Thyroid gland (tissue), 4 donors: ENCODE measurements at places on chromosomes 7 and 10. TPM values are rescaled to one million over a fixed set of nuclear protein-coding genes. Genes with fewer than 3 reads are reported as not detected.

DNA sequence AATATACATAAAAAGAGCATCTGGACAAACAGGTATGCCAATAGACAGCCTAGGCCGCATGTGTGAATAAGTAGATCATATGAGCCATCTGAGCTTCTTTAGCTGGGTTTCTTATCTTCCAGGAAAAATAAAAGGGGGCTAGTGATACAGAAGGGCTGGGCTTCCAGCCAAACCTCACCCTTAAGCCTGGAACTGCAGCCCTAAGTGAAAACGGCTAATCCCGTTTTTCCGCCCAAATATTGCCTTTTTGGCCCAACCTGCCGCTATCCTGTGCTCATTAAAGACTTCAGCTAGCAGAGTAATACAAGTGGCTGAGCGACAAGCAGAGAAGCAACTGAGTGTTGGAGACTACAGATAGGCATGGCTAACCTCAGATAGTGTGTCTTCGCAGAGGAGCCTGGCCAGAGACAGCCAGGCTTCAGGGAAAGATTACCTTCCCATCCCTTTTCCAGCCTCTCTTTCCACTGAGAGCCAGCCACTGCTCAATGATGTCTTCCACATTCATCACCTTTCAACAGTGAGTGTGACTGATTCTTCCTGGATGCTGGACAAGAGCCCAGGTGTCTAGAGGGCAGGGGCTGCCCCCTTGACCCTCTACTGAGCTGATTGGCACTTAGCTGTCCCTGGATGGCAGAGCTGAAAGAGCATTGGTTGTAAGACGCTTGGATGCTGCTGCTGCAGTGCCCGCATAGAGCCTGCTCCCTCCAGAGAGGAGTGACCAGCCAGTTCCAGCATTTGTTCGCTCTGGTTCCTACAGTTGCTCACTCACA lies 108.9 kb downstream of the ITGB8 start:
- H3K27ac ChIP-seq, result no peak overlapping the region
- no peak for DNase-seq
- no peak overlapping the region for H3K4me3 ChIP-seq
- H3K4me1 ChIP-seq, result no peaks in the 10 kb centered on the region
- no peaks in the 10 kb centered on the region for H3K27me3 ChIP-seq
- H3K36me3 ChIP-seq, result no peaks in the 10 kb centered on the region

DNA sequence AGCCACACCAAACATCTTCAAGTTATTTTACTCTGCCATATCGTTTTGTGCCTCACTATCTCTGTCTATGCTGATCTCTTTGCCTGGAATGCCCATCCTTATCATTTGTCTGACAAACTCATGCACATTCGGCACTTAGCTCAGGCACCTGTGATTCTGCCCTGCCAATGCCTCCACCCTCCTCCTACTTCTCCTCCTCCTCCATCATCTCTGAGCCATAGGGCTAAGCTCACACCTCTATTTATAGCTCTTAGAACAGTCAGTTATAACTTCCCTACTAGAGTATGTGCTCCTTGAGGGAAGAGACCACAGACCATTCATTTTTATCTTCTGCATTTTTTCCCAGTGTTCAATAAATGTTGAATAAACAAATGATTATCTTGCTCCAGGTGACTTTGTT lies 51.2 kb upstream of the CDK13 start:
- no peak overlapping the region for H3K27ac ChIP-seq
- H3K4me3 ChIP-seq, result no peak overlapping the region
- H3K27me3 ChIP-seq, result no peaks in the 10 kb centered on the region

- peaks cover 36% of the 10 kb centered on the region for H3K4me1 ChIP-seq
- H3K36me3 ChIP-seq, result no peaks in the 10 kb centered on the region
Observed at GRCh38 chr10:97888641-97889262, 39.1 kb downstream of the GOLGA7B start.

DNA sequence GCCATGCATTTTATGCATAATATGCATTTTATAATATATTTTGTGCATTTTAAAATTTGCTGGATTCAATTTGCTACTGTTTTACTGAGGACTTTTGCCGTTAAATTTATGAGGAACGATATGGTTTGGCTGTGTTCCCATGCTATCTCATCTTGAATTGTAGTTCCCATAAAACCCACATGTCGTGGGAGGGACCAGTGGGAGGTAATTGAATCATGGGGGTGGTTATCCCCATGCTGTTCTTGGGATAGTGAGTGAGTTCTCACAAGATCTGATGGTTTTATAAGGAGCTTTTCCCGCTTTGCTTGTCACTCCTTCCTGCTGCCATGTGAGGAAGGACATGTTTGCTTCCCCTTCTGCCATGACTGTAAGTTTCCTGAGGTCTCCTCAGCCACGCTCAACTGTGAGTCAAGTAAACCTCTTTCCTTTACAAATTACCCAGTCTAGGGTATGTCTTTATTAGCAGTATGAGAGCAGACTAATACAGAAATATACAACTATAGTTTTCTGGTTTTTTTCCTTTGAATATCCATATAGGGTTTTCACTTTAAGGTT lies 201.4 kb upstream of the SH2B2 start:
- no peaks in the 10 kb centered on the region for H3K4me1 ChIP-seq
- H3K36me3 ChIP-seq, result no peaks in the 10 kb centered on the region

GRCh38 chr10:51469686-51470085 lies 229.7 kb downstream of the CSTF2T start:
- H3K4me3 ChIP-seq, result no peak overlapping the region
- no peak for DNase-seq
- peaks cover 5% of the 10 kb centered on the region for H3K4me1 ChIP-seq
- no peak overlapping the region for H3K27ac ChIP-seq
- H3K27me3 ChIP-seq, result no peaks in the 10 kb centered on the region
- no peaks in the 10 kb centered on the region for H3K36me3 ChIP-seq

- H3K4me1 ChIP-seq, result peaks cover 24% of the 10 kb centered on the region
- peak within 1 kb of the TSS; percentile 94 for H3K4me3 ChIP-seq
- peak within 1 kb of the TSS; percentile 99 for H3K27ac ChIP-seq
- no peaks in the 10 kb centered on the region for H3K27me3 ChIP-seq
Observed at GRCh38 chr7:138001529-138002095, at the start of gene CREB3L2. Gene CREB3L2, minus strand, starts transcription at chr7:138002086. Its CDS starts 381 bp downstream, at chr7:138001705.

DNA sequence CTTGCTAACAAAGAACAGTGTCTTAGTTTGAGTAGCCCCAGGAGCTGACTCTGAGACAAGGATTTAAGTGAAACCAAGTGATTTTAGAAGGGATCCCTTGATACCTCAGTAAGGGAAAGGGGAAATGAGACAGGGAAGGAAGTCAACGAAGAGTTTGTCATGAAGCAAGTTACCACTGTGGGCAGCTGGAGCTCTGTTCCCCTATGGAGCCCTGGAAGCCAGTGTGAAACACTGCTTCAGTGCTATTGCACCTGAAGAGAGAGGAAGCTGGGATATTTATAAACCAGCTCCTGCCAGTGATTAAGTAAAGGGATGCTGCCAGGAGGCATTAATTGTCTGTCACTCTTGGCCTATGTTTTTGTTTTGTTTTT lies 58.9 kb upstream of the WAPL start:
- H3K27ac ChIP-seq, result no peak overlapping the region
- H3K27me3 ChIP-seq, result no peaks in the 10 kb centered on the region
- H3K4me1 ChIP-seq, result peaks cover 16% of the 10 kb centered on the region
- H3K4me3 ChIP-seq, result no peak overlapping the region
- no peaks in the 10 kb centered on the region for H3K36me3 ChIP-seq

DNA sequence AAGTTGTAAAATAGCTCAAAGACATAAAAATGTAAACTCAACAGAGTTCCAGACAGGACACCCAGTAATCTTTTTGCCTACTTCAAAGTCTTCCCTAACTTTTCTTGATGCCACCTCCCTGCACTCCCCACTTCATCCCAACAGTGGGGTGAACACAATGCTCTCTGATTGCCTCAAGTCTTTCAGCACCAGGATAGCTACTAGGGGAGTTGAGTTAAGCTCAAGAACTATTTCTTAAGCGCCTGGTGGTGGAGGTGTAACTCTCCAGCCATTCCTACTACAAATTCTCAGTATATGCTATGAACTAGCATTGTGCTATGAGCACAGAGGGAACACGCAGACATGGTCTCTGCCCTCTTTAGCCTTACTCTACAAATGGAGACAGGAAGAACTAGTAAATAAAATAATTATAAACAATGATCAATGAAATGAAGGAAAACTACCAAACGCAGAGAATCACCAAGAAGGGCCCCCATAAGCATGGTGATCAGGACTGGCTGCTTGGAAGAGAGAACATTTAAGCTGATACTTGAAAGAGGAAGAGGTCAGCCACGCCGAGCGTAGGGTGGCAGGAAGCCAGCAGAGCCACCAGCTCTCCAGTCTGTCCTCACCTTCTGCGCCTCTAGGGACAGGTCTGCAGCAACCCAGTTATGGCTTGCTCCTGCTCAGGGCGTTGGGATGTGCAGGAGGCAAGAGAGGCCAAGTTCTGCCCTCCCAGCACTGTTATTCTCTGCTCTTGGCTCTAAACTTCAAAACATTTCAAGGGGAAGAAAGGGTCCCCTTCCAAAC lies 16.7 kb upstream of the FRA10AC1 start:
- DNase-seq, result no peak
- no peaks in the 10 kb centered on the region for H3K36me3 ChIP-seq
- H3K27me3 ChIP-seq, result no peaks in the 10 kb centered on the region
- no peaks in the 10 kb centered on the region for H3K4me1 ChIP-seq
- no peak overlapping the region for H3K27ac ChIP-seq
- H3K4me3 ChIP-seq, result no peak overlapping the region

DNA sequence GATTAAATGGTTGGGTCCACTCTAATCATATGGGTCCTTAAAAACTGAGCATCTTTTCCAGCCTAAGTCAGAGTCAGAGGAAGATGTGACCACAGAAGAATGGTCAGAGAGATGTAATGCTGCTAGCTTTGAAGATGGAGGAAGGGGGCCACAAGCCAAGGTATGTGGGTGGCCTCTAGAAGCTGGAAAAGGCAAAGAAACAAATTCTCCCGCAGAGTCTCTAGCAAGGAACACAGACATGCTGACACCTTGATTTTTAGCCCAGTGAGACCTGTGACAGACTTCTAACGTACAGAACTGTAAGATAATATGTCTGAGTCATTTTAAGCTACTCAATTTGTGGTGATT lies 1.5 kb upstream of the EXOC6 start:
- no peak overlapping the region for H3K4me3 ChIP-seq
- H3K27ac ChIP-seq, result no peak overlapping the region
- no peak for DNase-seq

DNA sequence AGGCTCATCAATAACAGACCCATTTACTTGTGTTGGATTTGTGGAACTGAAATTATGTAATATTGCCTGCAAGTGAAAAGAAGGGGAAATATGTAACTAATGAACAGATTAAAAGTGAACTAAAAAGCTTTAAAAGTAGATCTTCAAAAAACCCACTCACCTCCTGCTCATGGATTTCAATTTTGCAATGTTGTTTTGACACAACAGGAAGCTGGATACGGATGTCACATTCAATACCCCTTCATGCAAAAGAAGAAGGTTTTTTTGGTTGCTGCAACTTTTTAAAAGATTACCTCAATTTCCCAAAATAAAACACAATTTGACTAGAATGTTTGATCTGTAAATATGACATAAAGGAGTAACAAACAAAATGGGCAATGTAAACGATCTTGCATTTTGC lies 3.3 kb downstream of the MKI67 start:
- H3K4me1 ChIP-seq, result peaks cover 7% of the 10 kb centered on the region
- H3K4me3 ChIP-seq, result no peak overlapping the region
- no peak for DNase-seq
- H3K27ac ChIP-seq, result no peak overlapping the region
- peaks cover 8% of the 10 kb centered on the region for H3K27me3 ChIP-seq
- H3K36me3 ChIP-seq, result no peaks in the 10 kb centered on the region

DNA sequence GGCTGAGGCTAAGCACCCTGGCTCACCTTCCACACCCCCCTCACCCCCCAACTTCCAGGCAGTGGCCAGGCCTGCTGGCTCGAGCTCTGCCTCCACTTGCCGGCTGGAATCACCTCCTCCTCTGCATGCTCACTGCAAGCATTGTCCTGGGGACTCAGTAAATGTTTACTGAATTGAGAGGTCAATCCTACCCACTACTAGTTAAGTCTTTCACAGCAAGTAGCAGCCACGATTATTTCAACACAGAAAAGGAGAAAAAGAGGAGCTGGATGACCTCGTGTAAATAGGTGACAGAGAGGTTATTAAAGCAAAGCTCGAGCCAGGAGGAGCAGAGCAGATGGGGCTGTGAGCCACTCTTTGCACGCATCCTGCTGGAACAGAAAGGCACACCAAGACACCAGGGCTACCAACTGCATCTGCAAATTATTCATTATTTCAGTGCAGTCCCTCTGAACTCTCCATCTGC lies 32.1 kb downstream of the HIPK2 start:
- H3K36me3 ChIP-seq, result no peaks in the 10 kb centered on the region
- H3K4me1 ChIP-seq, result peaks cover 20% of the 10 kb centered on the region
- no peak overlapping the region for H3K4me3 ChIP-seq
- DNase-seq, result no peak
- H3K27ac ChIP-seq, result no peak overlapping the region

DNA sequence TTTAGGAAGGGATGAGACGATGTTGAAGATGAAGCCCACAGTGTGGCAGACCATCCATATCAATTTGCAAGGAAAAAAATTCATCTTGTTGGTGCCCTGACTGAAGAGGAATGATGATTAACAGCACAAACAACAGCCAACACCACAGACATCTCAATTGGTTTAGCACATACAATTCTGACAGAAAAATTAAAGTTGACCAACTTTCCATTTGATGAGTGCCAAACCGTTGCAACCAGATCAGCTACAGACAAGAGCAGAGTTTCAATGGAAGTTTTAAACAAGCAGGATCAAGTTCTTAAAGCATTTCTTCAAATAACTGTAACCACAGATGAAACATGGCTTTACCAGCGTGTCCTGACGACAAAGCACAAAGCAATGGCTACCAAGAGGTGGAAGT lies 132.4 kb upstream of the DNAJB12 start:
- no peak for DNase-seq
- H3K36me3 ChIP-seq, result no peaks in the 10 kb centered on the region
- H3K27me3 ChIP-seq, result no peaks in the 10 kb centered on the region

GRCh38 chr10:130952086-130952485 lies 359.4 kb downstream of the TCERG1L start:
- no peak overlapping the region for H3K4me3 ChIP-seq
- no peaks in the 10 kb centered on the region for H3K4me1 ChIP-seq
- H3K36me3 ChIP-seq, result no peaks in the 10 kb centered on the region
- no peak overlapping the region for H3K27ac ChIP-seq
- no peak for DNase-seq

DNA sequence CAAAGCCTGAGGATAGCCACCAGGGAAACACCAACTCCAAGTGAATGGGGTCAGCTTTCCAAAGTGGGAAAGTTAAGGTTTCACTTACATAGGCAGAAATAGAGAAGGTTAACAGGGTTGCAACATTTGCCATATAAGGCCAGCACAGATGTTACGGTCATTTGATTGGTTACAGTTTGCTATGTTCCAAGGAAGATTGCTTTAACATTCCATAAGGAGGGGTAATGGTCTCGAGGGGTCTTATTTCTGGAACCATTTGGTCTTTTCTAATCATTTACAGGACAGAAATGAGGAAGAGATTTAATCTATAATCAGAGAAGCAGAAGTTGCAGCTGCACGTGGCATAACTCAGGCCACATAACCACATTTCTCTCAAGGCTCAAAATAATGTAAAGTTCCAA lies 679.4 kb upstream of the C7orf33 start:
- H3K36me3 ChIP-seq, result no peaks in the 10 kb centered on the region
- H3K4me1 ChIP-seq, result no peaks in the 10 kb centered on the region

Gene GRM3
- total RNA-seq, result not detected

Gene ZNF365
- total RNA-seq, result 1.2 TPM

Gene ITGA8
- total RNA-seq, result 5.1 TPM

Gene NUPR2
- 26.3 TPM for total RNA-seq

Gene DENND11
- 34.1 TPM for total RNA-seq

Gene FERD3L
- total RNA-seq, result not detected

Gene ANKRD22
- total RNA-seq, result not detected

Gene CDH23
- total RNA-seq, result 3.0 TPM

Gene BTBD16
- 0.11 TPM for total RNA-seq
